ENCODE measurements at places on chromosomes 1 and 21.
A peak's percentile ranks its signal among the peaks of the same experiment; 100 is the strongest.

DNA sequence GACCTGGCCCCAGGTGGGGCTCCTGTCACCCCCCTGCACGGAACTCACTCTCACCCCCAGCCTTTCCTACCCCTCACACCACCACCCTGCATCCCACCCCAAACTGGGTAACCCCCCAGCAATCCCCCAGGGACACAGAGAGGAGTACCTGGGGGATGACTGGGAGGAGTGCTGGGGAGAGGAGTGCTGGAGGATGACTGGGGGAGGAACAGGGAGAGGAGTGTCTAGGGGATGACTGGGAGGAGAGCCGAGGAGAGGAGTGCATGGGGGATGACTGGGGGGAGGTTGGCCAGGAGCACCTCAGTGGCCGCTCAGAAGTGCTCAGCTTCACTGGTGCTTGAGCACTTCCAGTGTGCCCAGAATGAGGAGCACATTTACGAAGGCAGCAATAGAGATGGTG, 59.1 kb downstream of the SIK1 start:
- DNase-seq = no peak

DNA sequence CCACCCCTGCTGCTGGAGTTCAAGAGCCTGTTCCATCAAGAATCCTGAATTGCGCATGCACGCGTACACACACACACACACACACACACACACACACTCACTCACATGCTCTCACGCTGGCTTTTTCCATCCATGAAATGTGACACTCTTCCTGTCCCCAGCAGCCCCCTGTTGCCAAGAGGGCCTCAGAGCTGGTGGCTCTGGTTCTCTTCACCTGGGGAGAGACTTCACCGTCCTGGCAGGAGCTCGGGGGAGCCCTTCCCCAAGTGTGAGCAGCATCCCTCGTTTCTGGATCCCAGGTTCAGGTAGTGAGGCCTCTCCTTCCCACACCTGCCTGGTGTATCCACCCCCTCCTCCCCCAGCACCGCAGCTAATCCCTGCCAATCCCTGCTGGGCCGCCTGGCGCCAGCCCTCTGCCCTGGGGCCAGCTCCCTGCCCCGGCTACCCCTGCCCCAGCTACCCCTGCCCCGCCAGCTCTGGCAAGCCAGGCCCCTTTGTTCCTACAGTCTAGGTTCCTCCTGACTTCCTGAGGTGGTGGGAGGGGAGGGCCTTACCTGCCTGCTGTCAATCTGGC, 9.9 kb downstream of the PLOD1 start:
- DNase-seq = peak; percentile 60

- peak; percentile 64 for DNase-seq
These were observed 64.5 kb upstream of the SLC44A3 start for GRCh38 chr1:94755675-94756074.

GRCh38 chr1:81186261-81186660, 614.5 kb upstream of the ADGRL2 start:
- no peak for DNase-seq

DNA sequence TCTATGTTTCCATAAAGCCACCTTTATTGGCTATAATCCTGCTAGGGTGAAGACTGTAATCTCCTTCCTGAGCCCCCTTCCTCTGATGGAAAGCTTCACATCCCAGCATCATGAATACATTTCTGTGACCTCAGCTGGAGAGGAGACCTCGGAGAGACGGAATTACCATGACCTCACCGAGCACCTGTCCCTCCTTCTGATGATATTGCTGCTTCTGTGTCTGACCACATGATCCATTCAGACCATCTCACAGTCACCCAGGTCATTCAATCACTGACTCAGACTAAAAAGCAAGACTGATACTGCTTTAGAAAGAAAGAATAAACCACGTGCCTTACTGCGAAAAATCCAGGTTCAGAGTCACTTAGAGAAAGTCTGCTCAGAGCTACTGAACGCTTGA, 8.8 kb downstream of the KCND3 start:
- no peak for DNase-seq

DNA sequence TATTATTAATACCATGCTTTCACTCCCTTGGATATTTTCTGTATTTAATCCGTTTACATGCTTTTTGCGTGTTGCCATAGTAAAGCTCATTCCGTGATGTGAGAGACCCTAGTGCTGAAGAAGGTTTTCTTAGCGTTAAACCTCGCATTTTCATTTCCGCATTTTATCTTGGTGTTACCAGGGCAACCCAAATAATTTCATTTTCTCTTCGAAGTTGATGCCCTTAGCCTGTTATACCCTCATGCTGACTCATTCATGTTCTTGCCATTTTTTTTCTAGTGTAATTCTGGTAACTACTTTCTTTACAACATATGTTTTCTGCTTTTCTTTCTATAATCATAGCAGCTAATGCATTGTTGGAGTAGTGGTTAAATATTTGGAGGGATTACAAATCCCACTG, 37.2 kb downstream of the LRRC8C start:
- DNase-seq = no peak

- DNase-seq = peak; percentile 87
These were observed 39.2 kb downstream of the CDK18 start for GRCh38 chr1:205543351-205544301.

GRCh38 chr1:37699147-37699546, 6.8 kb downstream of the CDCA8 start:
- DNase-seq = no peak

GRCh38 chr1:24070821-24071393, 41.0 kb downstream of the MYOM3 start:
- DNase-seq = peak; percentile 80

GRCh38 chr1:41915786-41916571, 2.7 kb downstream of the HIVEP3 start:
- no peak for DNase-seq

GRCh38 chr1:58107943-58108342, 438.6 kb downstream of the OMA1 start:
- no peak for DNase-seq

- no peak for DNase-seq
These were observed 59.8 kb upstream of the KIF26B start for GRCh38 chr1:245094954-245095353.

DNA sequence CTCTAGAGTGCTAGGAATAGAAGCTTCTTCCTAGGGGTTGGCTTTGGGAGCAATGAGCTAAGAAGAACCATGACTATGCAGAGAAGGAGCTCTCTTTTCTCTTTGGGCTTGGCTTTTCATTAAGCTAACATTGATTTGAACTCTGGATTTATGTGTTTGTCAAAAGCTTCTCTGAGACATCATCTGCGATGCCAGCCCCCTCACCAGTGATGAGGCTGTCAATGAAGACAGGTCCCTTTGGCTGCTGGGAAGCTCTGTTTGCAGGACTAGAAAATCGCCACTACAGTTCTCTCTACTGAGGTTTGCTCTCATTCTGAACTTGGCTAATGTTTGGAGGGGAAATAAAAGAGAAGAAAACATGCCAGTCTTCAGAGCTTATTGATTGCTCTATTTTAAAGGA, 185.0 kb downstream of the PCP4 start:
- DNase-seq = no peak

DNA sequence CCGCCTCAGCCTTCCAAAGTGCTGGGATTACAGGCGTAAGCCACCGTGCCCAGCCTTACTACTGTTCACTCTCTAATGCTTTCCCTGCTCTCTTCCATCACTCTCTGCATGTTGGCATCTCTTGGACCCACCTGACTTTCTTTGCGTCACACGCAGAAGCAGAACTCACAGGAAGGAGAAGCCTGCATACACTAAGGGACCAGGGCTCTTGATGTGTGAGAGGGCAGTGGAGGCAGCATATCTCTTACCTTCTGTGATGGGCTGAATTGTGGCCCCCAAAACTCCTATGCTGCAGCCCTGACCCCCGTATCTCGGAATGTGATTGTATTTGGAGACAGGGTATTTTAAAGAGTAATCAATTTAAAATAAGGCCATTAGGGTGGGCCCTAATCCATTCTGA, 26.7 kb upstream of the SLAMF9 start:
- DNase-seq = no peak

DNA sequence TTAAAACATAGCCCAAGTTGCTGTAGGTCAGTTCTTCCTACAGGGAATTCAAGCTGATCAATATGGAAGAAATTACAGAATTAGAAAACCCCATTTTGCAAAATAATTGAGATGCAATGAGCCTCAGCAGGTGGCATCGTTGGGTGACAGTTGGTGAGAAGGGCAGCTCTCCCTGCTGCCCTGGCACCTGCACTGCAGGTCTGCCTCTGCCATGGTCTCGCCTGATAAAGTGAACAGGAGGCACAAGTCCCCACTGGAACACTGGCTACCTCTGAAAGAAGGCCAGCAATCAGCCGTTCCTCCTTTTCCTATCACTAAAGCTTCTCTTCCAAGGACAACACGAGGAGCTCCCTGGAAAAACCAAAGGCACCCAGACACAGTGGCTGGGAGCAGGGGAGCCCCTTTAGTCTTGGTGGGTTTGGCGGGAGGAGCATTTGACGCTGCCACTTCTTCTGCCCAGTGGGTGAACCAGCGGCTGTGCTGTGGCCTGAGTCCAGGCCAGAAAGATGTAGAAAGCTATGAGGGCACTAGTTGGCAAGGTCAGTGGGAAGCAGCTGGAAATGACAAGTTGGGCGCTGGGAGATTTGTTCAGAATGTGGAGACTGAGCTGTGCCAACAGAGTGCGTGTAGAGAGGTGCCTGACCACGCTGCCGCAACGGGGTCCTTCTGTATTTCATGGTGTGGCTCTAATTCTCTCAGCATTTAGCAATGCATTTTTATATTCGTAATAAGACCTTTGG, 93.1 kb downstream of the RIPK4 start:
- DNase-seq = no peak

- peak; percentile 5 for DNase-seq
These were observed 61.1 kb downstream of the PTPRU start for GRCh38 chr1:29297450-29297849.

GRCh38 chr1:111660204-111661150, 40.9 kb downstream of the RAP1A start:
- DNase-seq = no peak

DNA sequence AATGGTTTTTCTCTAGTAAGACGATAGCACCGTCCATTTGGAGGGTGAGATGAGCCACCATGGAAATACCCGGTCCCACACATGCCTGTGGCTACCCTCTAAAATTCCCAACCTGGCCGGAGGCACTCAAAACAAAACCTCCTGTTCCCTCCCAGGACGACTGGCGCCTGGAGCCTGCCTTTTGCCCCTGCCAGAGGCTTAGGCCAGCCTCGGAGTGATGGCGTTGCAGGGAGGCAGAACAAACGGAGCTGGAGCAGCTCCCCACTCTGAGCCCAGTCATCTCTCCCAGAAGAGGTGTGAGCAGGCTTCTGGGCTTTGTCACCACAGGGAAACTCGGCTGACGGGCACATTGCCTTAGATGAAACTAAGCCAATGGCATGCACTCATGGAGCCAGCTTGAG, 213.7 kb upstream of the HOOK1 start:
- DNase-seq = peak; percentile 33

DNA sequence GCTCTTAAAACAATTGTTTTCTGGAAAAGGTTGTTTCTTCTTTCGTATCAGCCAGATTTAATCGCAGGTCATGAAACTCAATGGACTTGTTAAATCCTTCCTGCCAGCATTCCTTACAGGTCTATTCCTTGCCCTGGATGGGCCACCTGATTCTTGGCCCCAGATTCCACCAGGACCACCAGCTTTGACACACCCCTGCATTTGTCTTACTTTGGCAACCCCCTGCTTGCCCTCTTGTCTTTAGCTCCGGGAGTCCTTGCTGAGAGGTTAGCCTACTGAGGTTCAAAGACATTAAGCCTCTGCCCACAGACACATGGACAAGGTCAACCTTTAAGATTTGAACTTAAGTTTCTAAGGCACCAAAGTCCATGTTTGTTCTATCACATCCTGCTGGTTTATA, 27.1 kb upstream of the DAB1 start:
- no peak for DNase-seq

DNA sequence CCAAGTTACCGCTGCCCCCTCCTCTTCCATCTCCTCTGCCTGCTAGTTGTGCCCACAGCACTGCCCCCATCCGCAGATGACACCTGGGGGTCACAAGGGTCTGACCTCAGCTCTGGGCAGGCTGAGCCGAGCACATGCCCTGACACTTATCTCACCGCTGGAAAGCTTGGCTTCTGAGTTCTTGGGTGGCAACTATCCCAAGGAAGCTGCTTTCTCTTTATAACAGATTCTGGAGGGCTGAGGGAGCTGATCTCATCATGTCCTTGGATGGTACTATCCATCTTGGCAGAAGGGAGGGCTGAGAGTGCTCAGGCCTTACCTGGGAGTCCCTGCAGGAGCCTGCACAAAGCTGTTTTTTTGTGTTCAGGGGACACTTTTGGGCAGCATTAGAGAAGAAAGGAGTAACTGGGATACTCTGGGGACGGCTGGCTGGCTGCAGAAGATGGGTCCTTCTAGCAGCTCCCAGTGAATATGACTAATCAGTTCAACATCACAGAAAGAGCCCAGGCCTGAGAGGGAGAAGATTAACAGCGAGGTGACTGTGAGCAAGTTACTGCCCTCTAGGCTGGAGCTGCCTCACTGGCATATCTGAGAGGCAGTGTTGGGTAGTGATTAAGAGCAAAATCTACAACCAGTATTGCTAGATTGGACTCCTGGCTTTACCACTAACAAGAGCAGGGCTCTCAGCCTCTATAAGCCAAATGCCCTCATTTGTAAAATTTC, 71.6 kb downstream of the PLXNA2 start:
- DNase-seq = no peak

DNA sequence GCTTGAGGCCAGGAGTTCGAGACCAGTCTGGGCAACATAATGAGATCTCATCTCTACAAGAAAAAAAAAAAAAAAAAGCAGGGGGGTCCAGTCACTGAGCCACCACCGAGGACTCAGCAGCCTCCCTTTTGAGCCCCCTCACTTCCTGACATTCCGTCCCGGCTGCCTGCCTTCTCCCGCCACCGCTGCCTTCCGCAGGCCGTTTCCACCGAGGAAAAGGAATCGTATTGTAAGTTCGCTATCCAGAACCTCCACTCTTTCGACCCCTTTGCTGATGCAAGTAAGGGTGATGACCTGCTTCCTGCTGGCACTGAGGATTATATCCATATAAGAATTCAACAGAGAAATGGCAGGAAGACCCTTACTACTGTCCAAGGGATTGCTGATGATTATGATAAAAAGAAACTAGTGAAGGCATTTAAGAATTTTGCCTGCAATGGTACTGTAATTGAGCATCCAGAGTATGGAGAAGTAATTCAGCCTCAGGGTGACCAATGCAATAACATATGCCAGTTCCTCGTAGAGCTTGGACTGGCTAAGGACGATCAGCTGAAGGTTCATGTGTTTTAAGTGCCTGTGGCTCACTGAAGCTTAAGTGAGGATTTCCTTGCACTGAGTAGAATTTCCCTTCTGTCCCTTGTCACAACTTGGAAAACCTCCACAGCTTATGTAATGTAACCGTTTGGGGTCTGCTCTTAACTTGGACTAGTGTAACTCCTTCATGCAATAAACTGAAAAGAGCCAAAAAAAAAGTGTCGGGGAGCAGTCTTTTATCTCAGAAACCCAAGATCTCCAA, 55.6 kb downstream of the GLUL start:
- DNase-seq = no peak

GRCh38 chr1:8299963-8300362, 18.0 kb upstream of the SLC45A1 start:
- DNase-seq = no peak

All from femur (tissue), 1 donor.